ENCODE measurements at places on chromosomes 2 and 18.

DNA sequence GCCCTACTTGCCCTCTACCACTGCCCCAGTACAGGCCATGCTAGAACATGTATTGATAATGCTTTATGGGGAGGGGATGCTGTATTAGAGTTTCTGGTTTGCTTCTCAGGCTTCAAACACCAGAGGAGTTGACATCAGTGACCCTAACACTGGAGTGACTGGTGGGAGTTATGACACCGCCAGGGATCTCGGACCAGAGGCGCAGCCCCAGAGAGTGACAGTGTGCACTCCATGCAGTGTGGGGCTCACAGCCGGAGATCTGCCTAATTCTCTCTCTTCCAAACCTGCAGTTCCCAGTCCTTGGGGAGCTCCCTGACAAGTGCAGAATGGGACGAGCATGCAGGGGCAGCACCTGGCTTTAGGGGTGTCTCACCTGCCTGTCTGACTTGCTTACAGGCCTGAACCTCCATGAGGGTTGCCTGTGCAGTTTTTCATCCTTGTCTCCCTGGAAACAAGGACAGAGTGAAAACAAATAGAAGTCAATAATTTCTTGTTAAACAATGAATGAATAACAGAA is 244.9 kb upstream of the MYT1L start:
- DNase-seq = no peak

DNA sequence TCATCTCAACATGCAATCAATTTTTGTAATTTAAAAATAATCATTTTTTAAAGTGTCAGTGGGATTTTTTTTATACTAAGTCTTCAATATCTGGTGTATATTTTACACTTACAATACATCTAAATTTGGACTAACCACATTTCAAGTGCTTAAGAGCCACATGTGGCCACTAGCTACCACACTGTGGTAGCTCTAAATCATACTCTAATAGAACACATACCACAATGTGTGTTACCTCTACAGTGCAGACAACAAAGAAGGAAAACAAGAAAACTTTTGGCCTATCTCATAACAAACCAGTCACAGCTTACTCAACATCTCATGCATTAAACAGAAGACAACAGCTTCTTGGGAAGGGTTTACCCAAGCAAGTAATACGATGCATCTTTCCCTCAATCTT is 24.5 kb downstream of the PIAS2 start:
- no peak for DNase-seq

DNA sequence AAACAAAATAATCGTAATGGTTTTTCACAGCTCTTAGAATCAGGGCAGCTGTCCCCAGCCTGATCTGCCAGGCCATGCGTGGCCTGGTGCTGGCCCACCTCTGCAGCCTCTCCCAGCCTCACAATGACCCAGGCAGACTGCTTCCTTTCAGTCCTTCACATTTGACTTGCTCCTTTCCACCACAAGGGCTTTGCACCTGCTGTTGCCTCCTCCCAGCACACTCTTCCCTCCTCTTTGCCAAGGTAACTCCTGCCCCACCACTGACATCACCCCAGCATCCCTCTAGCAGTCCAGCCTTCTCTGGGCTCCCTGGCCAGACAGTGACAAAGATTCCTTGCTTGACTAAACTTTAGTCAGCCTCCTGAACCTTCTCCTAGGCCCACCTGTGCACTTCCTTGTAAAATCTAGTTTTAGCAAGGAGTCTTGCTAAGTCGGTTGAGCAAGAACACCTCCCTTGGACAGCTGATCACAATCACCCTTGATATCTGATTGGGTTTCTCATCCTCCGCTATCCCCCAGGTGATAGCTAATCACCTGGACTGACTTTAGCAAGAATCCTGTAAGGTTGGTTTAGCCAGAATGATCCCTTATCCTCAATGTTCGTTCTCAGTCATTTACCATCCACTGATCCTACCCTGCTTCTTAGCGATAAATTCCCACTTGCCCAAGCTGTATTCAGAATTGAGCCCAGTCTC is 16.2 kb upstream of the RAB11FIP5 start:
- no peak for DNase-seq

DNA sequence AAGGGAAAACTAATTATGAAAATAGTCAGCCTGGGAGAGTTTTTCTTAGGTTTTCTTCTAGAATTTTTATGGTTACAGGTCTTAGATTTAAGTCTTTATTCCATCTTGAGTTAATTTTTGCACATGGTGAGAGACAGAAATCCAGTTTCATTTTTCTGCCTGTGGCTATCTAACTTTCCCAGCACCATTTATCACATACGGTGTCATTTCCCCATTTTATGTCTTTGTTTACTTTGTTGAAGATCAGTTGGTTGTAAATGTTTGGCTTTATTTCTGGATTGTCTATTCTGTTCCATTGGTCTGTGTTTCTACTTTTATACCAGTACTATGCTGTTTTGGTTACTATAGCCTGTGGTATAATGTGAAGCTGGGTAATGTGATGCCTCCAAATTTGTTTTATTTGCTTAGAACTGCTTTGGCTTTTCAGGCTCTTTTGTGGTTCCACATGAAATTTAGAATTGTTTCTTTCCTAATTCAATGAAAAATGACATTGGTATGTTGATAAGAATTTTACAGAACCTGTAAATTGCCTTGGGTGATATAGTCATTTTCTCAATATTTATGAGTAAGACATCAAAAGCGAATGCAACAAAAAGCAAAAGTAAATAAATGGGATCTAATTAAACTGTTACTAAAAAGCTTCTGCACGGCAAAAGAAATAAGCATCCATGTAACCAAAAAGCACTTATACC is 146.1 kb upstream of the NOL4 start:
- no peak for DNase-seq

- no peak for DNase-seq
Measured at GRCh38 chr2:62475172-62476011, 30.6 kb downstream of the TMEM17 start.

DNA sequence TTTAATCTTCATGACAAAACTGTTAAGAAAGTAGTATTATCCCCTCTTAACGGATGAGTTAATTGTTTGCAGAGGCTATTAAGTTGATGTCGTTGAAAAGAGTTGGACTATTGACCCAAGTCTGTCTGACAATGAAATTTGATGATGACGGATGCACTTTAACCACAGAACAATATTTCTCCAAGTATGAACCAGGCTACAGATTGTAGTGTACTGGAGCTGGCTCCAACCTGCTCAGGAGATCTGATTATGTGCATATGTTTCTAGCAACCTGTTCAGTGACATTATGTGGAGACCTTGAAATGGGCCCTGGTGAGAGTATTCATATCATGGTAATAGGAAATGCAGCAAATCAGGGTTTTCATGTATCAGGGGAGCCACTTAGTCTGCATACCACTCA is 174.1 kb downstream of the CDH7 start:
- DNase-seq = no peak

DNA sequence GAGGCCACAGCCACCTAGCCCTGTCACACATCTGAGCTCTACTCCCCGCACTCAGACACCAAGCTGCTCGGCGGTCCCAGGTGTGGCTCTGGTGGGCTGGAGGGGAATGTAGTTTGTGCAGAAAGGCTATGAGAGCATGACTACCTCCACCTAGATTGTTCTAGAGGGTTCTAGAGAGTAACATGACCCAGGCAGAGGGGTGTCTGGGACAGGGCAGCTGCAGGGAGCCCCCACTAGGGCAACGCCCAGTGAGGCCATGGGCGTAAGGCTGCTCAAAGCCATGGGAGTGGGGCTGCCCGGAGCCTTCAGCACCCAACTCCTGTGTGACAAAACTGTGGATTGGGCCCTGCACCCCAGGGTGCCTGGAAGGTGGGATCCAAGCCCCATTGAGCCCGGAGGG is 511.4 kb upstream of the MYT1L start:
- DNase-seq = no peak

GRCh38 chr2:190809876-190810525 is 70.6 kb upstream of the GLS start:
- no peak for DNase-seq

DNA sequence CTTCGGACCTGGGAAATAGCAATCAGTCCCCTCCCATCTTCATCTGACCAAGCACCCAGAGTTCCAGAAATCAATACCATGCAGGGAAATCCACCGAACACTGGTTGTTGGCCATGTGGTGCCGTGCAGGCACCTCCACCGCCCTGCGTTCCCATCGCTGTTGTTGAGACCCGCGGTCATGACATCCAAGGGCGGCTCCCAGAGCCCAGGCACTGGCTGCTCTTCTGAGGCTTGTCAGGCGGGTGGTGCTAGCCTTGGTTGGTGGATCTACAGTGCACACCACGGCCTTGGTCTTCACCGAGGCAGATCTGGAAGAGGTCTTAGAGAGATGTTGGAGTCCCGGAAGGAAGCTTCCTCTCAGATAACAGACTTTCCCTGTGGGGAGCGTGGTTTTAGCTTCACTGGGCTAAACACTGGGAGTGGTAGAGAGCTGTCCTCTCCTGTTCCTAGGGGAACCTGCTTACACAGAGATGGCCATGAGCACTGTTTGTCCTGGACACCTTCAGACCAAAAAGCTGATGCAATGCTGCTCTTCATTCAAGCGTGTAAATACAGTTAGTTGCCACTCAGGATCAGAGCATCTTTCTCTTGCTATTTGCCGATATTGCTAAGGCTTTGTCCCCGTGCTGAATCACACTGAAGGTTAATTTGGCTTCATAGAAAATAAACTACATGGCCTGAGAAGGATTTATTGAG is 58.3 kb downstream of the SMIM21 start:
- DNase-seq = no peak

- no peak for DNase-seq
Measured at GRCh38 chr2:43021791-43022509, 204.5 kb downstream of the ZFP36L2 start.
